ENCODE measurements at places on chromosomes 11 and 22.

DNA sequence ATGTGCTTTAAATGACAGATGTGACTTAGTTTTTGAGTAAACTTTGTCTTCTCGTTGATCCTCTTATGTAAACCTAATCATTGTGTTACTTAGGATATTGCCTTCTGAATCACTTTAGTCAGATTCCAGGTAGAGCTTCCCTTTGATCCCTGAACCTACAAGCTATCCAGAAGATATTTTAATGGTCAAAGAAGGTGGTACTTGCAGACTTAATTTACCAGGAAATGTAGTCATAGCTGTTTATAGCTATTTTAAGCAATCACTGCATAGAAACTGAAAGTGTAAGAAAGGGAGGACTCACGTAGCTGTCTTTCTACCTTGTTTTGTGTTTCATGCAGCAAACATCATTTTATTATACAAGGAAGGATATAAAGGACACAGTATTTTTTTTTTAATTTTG is 189.5 kb downstream of the DDX10 start:
- DNase-seq, result no peak

DNA sequence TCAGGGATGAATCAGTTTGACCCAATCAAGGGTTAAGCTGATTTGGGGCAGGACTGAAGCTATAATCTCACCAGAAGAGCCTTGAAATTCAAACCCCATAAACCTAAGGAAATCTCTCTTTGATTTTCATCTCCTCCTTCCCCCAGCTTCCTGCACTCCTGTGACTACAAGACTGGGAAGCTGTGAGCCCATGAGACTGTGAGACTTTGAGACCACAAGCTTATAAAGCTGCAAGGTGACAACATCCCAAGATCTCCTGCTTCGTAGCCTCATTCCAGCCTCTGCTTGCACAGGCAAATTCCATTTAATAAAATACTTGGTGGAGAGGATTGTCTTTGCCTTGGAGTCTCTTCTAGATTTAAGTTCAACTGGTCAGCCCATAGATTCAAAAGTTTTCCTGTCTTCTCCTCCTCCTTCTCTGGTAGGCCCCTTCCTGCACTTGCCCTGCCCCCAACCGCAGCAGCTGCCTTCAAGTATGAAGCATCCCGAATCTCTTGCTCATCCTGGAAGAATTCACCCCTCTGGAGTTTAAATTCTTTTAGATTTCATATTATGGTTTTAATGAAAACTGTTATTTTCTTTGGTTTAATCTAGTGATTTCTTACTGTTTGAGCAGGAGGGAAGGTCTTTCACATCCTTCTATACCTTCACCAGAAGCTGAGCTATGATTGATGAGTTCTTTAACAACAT is 42.1 kb downstream of the PAMR1 start:
- DNase-seq, result no peak

GRCh38 chr11:91470656-91471055 is 754.0 kb upstream of the FAT3 start:
- no peak for DNase-seq

GRCh38 chr11:107043242-107044006 is 25.1 kb upstream of the GUCY1A2 start:
- no peak for DNase-seq

DNA sequence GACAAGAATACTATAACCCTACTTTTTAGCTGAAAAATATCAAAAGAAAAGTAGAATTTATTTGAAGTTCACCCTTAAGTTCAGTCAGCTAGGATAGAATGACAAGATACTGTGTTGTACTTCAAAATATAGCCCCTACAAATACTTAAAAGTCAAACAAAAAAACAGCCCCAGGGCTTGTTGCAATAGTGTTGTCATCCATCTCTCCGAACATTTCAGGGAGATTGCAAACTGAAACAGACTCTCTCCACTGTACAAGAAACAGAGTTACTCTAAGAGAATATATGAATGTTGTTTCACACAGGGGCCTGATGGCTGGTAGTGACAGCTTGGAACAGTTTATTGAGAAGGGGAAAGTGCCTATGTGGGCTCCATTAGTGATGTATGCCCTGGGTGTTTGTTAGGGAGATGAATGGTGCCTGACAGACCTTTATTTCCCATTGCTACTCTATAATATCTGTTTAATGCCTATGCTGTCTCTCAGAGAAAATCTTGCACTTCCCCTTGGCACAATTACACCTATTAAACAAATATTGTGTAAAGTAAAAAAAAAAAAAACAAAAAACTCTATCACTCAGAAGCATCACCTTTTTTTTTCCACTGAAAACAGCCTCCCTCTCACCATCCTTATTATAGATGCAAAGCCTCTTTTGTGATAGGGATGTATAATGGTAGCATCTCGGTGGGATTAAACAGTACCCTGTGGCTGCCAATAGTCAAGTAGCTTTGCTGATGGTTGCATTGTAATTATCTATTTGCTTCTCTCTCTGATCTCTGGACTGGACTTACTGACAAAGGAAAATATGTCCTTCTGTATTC is 506.3 kb upstream of the LUZP2 start:
- no peak for DNase-seq

DNA sequence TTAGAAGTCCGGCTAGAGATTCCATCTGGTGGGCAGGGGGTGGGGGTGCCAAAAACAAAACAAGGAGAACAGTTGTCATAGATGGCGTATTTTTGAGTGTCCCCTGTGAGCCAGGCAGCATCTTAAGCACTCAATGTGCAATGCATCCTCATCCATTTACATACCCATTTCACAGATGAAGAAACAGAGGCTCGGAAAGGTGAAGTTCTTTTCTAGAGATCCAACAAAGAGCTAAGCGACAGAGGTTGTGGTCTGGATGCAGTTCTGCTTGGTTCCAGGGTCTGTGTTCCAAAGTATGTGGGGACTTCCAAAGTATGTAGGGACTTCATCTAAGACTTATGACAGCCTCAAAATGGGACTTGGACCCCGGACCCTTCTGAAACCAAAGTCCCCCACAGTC is 277.8 kb downstream of the MN1 start:
- no peak for DNase-seq

DNA sequence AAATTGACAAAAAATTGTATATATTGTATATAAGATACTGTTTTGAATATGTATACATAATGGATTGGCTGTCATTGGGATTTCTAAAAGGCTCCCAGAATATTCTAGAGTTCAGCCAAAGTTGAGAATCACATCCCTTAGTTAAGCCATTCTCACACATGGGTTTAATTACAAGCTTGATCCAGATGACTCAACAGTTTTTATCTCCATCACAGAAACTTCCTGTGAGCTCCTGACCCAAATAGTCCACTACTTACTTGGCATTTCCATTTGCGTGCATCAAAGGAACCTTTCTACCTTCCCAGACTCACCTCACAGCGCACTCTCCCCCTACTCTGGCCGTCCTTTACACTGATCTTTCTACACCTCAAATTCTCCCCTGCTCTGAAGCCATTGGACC is 184.8 kb upstream of the ARHGAP20 start:
- no peak for DNase-seq

DNA sequence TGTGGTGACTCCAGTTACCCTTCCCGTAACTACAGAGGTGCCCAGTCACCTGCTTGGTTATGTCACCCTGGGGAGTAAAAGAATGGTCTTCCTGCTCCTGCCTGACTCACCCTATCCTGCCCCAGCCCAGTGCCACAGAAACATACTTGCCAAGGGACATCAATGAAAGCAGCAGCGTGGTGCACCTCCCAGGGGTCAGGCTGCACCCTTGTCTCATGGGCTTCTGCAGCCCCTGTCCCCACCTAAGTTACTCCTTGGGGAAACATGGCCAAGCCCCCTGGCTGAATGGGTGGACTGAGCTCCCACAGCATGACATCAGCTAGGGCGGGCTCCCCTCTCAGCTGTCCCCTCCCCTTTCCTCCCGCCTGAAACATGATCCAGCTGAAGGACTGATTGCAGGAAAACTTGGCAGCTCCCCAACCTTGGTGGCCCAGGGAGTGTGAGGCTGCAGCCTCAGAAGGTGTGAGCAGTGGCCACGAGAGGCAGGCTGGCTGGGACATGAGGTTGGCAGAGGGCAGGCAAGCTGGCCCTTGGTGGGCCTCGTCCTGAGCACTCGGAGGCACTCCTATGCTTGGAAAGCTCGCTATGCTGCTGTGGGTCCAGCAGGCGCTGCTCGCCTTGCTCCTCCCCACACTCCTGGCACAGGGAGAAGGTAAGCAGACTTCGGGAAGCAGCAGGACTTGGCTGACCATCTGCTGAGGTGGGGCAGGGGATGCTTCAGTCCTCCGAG is at the start of gene HTR3A:
Gene HTR3A (plus strand): TSS at position 368 of the 730 bp plus-strand sequence. CDS start 218 bp downstream, at position 586.
- DNase-seq, result no peak

GRCh38 chr11:94002226-94002625 is 18.9 kb upstream of the HEPHL1 start:
- DNase-seq, result no peak

DNA sequence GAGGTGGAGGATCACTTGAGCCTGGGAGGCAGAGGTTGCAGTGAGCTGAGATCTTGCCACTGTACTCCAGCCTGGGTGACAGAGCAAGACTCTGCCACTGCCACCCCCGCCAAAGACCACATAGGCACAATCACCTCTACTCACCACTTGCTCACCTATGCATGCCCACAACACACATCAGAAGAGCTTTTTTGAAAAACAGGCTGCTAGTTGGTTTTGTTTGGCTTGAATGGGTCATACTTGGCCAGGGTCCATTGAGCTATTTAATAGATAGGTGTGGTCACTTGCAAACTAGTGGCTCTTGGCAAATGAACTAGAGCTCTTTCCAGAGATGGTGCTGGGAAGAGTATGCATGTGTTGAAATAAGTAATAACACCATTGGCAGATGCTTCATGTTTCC is 80.1 kb downstream of the EMSY start:
- no peak for DNase-seq

DNA sequence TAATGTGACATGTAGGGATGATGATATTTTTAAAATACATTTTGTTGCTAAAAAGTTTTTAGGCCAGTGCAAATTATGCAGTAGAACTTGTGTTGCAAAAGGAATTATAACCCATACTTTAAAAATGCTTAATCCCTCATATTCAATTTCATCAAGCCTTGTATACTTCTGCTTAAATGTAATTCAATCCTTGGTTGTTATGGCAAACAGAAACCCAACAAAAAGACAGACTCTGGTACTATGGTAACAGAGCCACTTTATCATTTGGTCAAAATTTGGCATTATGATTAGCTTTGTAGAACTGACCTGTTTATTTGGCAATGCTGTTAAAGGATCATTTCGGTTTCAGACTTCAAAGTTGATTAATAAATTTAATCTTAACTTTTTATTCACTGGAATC is 284.8 kb downstream of the TMEM135 start:
- no peak for DNase-seq

- DNase-seq, result no peak
These were observed 137.6 kb upstream of the TTC12 start for GRCh38 chr11:113176599-113177360.

DNA sequence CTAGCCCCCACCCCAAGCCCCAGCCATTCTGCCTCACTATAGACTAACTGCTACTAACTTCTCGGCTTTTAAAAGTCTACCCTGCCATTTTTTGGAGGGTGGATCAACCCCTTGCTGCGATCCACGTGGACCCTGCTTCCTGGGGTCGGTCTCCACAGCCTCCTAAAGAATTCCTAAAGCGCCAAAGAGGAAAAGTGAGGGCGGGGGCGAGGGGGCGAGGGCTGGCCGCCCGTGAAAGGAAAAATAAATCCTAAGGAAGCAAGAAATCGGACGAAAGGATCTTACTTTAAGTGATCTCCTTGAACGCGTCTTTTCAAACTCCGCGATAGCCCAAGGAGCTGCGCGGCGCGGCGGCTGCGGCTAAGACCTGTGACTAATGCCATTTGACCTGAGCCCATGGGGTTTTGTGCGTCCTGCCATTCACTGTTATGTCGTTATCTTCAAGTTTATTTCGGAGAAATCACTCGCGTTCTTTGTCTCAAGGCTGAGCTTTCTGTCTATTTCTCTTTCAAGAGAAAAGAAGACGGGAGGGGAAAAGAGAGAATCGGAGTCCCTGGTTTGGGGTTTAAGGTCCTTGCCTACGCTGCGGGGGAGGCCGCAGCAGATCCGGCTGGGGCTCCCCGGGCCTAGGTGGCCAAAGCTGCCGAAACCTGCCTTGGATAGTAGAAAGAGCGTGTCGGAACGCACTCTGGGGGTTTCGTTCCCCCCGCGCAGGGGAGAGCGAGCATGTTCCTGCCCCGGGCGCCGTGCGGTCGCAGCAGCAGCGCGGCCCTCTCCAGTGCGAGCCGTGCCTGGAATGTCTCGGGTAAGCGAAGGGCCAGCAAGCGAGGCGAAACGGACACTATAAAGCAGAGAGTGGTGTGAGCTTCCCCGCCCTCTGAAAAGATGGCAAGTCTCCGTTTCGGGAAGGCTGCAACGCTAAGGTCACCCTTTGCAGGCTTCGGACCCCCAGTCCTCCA is 2.8 kb upstream of the DBX1 start:
- DNase-seq, result no peak

GRCh38 chr22:46421267-46421666 is 85.8 kb downstream of the TRMU start:
- no peak for DNase-seq

Measured in cortex of kidney (tissue), 1 donor.